ENCODE measurements at places on chromosomes 11 and 22.
A peak's percentile ranks its signal among the peaks of the same experiment; 100 is the strongest.

- no peak for DNase-seq
Observed at GRCh38 chr11:120564573-120565311, 53.2 kb downstream of the GRIK4 start.

- no peak for DNase-seq
Observed at GRCh38 chr11:117929142-117929915, at the start of gene TMPRSS13. TMPRSS13 (minus strand) TSS chr11:117929402; CDS start chr11:117929307, 95 bp downstream.

DNA sequence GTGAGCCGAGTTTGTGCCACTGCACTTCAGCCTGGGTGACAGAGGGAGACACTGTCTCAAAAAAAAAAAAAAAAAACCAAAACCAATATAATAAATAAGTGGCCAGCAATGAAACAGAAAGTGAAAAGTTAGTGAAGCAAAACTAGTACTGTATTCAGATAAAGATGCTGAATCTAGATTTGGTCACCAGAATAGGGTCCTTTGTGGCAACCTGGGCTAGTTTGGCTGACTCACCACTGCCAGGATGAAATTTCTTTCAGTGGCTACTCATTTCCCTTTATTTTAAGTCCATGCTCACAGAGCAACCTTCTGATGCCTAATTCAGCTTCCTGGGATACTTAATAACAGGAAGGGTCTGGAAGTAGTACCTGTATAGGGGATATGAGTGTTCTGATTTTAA, 26.0 kb downstream of the LIMK2 start:
- no peak for DNase-seq

- no peak for DNase-seq
Observed at GRCh38 chr11:95308512-95309035, 77.6 kb upstream of the SESN3 start.

GRCh38 chr22:24471570-24471969, 23.6 kb upstream of the UPB1 start:
- no peak for DNase-seq

- no peak for DNase-seq
Observed at GRCh38 chr11:19326499-19326898, 85.8 kb upstream of the E2F8 start.

DNA sequence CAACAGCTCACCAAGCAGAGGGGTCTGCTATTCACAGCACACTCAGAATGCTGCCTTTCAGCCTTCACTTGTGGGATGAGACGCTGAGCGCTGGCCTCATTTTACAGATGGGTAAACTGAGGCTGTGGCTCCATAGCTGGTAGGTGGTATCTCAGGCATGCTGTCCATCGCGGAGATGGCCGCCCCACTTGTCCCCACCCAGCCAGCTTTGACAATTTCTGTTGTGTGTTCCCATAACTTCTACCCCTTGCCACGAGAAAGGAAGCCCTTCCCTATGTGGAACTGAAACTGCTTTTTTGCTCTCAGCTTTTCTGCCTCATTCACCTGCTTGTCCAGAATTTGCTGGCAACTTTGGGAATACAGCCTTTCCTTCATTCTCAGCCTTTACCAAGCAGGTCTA, 36.1 kb upstream of the NNMT start:
- DNase-seq = no peak

DNA sequence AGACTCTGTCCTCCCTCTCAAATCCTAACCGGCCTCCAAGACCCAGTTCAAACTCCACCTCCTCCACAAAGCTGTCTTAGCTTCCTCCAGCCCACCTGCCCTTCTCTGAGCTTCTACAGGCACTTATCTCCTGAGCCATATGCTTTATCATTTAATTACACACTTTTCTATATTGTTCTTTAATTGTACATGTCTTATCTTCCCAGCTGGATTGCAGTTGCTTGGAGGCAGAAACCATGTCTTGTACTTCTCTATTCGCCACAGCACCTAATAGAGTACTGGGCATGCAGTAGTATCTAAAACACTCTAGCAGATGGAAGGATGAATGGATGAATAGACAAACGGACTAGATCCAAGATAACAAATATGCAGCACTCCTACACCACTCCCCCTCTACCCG, 11.3 kb downstream of the TRIM29 start:
- no peak for DNase-seq

DNA sequence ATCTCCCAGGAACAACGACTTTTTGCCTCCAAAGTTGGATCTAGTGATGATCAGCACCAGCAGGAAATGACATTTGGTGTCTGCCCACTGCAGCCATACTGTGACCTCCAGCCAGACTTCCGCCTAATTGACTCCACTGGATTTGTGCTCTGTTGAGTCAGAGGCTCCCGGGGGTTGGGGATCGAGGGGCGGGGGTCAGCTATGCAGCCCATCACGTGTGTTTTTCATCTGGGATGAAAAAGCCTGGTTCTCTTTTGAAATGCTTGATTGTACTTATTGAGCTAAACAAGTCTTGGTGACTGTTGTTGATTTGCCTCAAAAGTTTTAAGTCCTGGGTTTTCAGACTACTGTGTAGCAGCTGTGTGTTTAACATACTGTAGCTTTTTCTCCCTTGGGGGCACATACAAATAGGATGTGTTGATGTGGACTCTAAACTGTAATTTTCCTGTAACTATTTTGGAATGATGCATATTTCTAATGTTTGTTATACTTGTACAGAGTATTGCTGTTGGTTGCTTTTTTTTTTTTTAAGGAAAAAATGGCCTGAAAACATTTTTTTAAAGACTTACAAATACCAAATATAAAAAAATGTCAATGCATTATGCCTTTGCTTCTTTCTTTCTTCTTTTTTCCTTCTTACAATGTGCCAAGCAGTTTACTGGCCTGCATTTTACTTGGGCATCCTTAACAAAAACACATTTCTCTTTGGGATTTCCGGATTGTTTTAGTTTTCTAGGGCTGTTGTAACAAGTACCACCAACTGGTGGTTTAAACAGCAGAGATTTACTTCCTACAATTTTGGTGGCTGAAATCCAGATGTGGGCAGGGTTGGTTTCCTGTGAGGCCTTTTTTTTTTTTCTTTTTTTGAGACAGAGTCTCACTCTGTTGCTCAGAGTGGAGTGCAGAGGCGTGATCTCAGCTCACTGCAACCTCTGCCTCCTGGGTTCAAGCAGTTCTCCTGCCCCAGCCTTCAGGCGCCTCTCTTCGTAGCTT, 46.1 kb upstream of the OR4B1 start:
- DNase-seq = no peak

GRCh38 chr22:39896313-39896996, 2.9 kb upstream of the ENTHD1 start:
- DNase-seq = no peak

DNA sequence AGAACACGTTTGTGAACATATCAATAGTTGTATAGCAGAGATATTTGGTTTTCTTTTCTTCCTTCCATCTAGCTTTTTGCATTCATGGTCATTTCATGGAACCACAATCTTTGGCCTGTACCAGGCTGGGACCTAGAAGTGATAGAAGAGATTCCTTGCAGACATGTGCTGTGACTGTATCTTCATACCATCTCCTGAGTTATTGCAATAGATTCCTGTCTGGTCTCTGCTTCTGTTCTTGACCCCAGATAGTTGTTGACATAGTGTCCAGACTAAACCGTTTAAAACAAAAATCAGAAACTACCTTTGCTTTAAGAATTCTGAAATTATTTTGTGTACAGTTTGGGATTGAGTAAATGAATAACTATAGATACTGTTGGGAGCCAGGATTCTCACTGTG, 16.8 kb downstream of the PANX1 start:
- no peak for DNase-seq

DNA sequence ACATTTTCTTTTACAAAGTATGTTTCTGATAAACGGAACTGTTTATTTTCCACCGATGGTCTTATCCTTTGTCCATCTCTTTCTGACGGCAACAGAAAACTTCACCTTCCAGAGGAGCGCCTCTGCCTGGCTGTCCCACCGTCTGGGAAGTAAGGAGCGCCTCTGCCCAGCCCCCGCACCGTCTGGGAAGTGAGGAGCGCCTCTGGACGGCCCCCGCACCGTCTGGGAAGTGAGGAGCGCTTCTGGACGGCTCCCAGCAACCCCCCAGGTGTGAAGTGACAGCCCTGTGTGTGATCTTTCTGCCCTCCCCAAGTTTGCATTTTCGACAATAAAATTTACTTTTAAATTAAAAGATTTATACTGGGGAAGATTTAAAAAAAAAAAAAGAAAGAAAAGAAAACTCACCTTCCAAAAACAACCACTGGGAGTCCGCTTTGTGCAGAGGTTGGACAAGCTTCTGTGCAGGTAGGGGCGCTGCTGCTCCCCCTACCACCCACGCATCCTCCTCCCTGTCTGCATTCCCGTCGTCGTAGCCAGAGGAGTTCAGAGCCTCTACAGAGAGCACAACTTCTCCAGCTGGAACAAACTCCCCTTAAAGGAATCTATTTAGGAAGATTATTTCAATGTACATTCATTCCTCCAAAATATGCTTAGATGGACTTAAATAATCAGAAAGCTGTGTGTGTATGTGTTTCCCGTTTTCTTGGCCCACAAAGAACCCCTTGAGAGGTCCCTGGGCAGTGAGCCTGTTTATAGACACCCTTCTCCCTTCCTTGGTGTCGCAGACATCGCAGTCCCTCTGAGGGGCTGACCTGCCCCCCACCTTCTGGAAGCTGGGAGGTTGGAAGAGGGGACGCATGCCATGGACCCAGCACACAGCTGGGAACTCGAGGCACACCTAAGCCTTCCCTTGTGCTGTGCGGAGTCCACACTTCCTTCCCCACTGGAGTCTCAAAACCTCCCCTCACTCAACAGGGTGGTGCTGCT, 849 bp upstream of the APOBEC3B start:
- DNase-seq = no peak

DNA sequence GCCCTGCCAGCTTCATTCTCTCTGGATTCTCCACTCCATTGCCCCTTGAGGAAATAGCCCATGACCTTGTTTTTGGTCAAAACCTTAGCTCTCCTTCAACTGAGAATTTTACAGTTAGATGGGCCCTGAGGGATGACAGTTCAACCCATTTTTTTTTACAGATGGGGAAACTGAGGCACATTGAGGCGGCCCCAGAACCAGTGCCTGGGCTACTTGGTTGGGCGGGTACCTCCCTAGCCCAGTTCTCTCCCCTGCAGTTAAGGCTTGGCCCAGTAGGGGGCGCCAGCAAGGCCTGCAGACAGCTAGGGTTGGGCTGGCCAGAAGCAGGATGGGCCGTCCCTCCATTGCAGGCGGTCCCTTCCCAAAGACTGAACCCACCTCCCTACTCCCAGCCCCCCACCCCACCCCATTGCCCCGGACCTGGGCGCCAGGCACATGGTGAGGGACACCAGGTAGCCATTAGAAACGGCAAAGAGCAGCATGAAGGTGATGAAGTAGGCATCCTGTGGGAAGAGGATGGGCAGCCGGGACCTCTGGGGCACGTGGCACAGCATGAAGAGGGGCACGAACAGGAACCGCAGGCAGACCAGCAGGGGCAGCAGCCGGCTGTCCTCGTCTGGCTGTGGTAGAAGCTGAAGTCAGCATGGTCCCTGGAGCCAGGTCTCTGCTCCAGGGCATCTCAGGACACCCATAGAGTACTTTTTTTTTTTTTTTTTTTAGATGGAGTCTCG, 7.6 kb downstream of the SLC29A2 start:
- peak; percentile 72 for DNase-seq

DNA sequence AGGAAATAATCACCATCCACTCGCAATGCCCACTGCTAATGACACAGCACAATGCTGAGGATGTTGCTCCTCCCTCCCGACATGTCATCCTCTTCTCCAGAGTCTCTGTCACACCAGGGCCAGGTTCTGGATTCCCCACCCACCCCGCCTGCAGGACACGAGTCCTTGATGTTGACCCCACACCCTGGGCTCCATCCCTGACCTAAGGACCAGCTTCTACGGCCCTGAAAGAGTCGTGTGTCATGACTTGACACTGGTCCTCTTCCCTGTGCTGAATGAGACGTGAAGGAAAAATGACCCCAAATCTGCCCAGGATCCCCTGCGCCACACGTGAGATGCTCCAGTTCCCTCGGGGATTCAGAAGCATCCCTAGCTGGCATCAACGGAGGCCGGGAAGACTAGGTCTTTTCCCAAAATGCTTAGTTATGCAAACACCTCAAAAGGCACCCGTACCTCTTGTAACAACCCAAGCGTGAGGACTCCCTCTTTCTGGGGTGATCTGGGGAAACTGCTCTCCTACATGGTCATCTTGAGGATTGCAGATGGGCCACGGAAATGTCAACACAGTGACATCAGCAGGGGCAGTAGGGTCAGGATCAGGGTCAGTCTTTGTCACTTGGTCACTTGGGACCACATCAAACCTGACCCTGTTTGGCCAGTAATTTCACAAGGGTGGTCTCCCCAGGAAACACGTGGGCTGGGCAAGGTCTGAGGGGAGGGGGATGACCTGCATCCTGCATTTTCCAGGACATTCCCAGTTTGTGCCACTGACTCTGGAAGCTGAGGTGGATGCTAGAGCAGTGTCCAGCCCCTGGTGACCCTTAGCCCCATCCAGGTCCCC, 42.0 kb downstream of the IGLL5 start:
- DNase-seq = no peak

GRCh38 chr22:22920910-22921550, 33.4 kb downstream of the IGLL5 start:
- DNase-seq = no peak

Data from stimulated activated CD8-positive, alpha-beta memory T cell treated with anti-CD3 and anti-CD28 coated beads, Interleukin-15, amount 100 ng/mL, for 24 hours (primary cell).